Effector CD8-positive, alpha-beta T cell (primary cell): ENCODE measurements at places on chromosomes 7 and 10.

GRCh38 chr7:144787127-144787526, 48.7 kb downstream of the TPK1 start:
- no peak for DNase-seq

DNA sequence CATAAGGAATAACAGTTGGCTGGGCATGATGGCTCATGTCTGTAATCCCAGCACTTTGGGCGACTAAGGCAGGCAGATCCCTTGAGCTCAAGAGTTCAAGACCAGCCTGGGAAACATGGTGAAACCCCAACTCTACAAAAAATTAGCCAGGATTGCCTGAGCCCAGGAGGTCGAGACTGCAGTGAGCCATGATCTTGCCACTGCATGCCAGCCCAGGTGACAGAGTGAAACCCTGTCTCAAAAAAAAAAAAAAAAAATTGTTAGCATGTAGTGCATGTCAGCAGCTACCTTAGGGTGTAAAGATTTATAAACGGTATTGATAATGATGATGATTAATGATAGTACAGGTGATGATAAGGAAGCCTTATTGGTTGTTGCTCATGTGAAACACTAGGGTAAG, 331.2 kb upstream of the FZD1 start:
- no peak for DNase-seq

DNA sequence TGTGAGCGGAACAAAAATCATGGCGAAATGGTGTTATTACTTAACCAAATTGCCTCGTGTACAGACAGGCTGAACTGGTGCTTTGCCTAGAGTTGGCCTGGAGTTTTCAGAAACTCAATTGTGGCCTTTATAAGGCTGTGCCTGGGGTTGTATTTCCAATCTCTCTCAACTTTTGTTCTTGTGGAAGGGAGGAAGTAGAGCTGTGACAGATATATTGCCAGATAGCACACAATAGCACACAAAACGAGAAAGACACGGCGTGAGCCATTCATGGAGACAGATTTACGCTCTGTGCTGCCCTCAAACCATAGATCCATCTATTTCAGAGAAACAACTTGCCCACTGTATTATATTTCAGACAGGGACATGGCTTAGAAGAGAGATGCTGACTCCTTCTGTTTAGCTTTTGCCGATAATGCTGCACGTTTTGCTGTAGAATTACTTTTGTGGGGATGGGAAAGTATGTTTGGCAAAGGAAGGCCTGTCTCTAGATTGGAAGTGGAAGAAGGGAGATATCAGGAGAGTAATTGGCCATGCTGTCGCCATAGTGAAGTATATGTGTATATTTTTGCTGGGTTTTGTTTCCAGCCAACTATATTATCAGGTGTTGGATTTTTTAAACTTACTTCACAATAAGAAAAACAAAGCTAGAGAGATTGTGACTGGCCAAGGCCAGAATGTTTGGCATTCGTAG, 80.4 kb downstream of the AUTS2 start:
- DNase-seq = no peak

GRCh38 chr10:97179731-97180362, 5.9 kb downstream of the SLIT1 start:
- DNase-seq = no peak

DNA sequence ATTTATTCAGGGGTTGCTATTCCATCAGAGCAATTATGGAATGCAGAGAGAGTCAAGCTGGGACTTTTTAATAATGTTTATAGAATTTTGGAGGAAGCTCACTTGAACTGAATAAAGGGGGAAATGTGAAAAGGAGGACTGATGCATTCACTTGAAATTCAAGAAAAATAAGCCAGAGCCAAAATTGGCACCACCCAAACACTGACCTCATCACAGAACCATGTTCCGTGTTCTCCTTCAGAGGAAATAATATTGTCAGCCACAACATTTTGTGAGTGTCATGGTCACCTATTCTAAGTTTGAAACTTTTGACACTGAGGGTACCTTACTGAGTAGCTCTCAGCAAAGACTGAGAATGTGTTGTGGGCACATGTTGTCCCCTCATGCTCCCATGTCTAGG, 207.0 kb downstream of the ANK3 start:
- DNase-seq = no peak

GRCh38 chr10:12890958-12891357, 110.6 kb downstream of the CCDC3 start:
- no peak for DNase-seq

- DNase-seq = no peak
These were observed 29.6 kb upstream of the INPP5A start for GRCh38 chr10:132507956-132508490.

DNA sequence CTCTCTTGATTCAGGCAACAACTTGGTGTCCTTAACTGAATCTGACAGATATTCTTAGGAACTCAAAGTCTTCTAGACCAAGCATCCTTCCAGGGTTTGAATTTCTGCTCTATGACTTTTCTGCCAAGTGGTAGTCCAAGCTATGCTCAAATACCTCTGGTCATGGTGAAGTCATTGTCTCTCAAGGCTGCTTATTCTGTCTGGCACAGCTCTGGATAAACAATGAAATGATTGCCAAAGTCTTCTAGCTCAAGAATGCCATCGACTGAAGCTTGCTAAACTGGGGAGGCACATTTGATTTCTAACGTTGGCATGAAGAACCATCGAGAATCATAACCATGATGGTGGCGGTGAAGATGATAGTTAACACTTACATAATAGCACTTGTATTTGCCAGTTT, 116.2 kb upstream of the MKX start:
- DNase-seq = no peak

GRCh38 chr7:67392596-67393438, 396.2 kb downstream of the TYW1 start:
- no peak for DNase-seq
